Epithelial cell of esophagus (primary cell): ENCODE measurements at places on chromosomes 12 and 14.

DNA sequence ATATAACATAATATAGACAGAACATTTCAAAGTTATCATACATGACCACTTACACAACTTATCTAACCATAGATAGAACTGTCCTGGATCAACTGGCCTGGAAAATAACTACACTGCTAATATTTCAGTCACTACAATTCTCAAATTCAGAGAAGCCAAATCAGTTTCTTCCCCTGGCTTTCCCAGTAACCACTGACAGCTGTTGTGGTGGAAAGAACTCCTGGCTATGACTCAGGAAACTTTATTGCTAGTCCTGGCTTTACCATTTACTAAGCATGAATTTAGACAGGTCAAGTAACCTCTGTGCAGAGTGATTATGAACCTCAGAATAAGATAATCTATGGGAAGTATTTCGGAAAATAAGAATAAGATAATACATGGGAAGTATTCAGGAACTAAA, 244.9 kb upstream of the DIO2 start:
- no peak for DNase-seq

- no peak for DNase-seq
These were observed 23.0 kb downstream of the TRIM9 start for GRCh38 chr14:51071857-51072256.

- DNase-seq: no peak
These were observed 136.0 kb downstream of the TSPAN9 start for GRCh38 chr12:3213188-3213587.

DNA sequence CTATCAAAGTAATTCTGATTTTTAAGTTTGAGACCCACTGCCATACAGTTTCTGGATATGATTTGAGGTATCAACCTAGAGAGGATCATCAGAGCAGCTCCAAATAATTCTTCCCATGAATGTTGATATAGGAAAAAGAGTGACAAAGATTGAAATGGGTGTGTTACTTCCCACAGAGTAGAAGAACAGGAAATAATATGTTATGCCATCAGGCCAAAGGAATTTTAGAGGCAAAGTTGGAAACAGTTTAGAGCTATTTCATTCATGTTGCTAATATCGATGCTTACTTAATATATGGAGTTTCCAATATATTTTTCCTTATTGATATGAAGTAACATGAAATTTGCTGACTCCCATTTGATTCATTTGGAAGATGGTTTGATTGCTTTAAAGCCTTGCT, 8.9 kb upstream of the MSRB3 start:
- peak; percentile 43 for DNase-seq

GRCh38 chr14:98579140-98579539, 692.9 kb downstream of the BCL11B start:
- DNase-seq: peak; percentile 97

- no peak for DNase-seq
These were observed 13.0 kb upstream of the P2RX4 start for GRCh38 chr12:121196902-121197301.

GRCh38 chr12:64745980-64746379, 13.2 kb downstream of the GNS start:
- no peak for DNase-seq

- no peak for DNase-seq
These were observed 75.1 kb upstream of the ST8SIA1 start for GRCh38 chr12:22409377-22410164.

DNA sequence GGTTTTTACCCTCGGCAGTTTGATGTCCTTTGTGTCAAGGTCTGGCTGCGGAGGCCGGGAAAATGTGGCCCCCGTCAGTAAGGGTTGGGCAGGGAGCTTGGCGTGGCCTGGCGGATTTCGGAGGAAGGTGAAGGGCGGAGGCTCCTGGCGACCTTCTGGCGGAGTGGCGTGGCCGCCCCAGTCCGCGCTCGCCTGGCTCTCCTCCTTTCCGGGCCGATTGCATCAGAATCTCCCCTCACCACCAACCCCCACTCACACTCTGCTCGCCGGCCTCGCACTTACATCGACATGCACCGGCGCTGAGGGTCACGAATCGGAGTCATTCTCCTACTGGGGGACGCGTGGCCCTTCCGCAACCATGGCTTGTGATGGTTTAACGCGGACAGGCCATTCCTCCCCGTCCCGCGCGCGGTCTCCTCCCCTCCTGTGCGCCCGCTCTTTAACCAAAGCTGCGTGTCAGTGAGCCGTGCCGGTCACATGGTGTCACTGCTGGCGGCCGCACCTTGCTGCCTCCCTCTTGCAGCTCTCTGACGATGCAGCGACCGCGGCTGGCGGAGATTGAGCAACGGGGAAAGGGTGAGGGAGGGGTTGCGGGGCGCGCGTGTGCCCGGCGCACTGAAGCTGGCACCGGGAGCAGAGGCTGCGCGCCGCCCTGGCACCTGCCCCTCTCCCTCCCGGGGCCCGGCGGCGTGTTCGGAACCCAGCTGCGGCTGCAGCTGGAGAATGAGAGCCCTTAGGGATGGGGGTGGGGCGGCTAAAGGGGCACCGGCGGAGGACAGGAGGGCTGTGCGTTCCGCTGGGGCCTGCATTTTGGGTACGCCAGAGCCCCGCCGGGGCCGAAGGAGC, at the start of gene SLC38A1:
TSS of gene SLC38A1 (minus strand) at position 461 of the 846 bp plus-strand sequence. CDS start 29,243 bp downstream, outside the sequence.
- peak; percentile 92 for DNase-seq
